ENCODE measurements at places on chromosomes 6 and 20.

GRCh38 chr6:44431118-44431725, 43.7 kb downstream of the CDC5L start:
- peak; percentile 20 for DNase-seq

GRCh38 chr6:6826095-6826901, 237.8 kb downstream of the LY86 start:
- no peak for DNase-seq

DNA sequence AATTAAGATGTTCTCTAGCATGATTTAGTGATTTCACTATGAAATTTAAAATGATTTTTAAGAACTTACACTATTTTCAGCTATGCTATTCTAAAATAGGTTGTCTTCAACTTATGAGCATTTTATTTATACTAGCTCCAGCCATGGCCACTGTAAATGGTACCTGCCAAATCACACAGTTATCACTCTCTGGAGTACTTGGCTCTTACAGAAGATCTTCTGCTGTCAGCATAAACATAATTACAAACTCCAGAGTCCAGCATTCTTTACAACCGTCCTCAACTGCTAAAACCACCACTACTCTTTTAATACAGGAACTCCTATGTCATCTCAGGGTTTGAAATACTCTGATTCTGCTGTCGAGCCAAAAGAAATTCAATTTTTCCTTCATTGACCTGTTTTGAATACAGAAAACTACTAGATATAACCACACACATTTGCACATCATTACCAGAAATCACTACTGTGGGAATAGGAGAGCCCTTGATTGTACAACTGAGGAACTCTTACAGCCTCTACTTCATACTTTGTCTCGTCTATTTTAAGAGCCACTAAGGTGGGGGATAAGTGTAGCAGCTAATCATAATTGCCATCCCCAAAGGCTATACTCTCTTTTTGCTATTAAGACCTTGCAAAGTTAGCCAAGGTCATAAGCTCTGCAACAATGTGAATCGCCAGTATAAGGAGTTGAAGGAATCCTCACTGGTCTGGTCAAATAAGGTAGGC, 93.7 kb downstream of the PHIP start:
- no peak for DNase-seq

DNA sequence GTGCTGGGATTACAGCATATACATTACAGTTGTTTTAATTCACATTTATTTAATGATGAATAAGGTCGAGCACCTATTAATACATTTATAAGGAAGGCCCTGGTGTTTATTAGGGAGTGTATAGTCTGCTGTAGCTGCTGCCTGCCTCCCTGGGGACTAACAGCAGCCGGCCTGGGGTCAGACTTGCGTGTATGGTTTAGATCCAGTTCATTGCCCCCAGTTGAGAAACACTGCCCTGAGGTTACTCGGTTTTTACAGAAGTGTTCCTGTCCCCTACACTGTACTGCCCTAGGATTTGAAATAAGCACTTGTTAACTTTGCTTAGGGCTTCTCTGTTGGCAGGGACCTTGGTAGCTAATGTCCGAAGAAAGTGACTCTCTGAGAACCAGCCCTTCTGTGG, 4.0 kb downstream of the TTPAL start:
- no peak for DNase-seq

DNA sequence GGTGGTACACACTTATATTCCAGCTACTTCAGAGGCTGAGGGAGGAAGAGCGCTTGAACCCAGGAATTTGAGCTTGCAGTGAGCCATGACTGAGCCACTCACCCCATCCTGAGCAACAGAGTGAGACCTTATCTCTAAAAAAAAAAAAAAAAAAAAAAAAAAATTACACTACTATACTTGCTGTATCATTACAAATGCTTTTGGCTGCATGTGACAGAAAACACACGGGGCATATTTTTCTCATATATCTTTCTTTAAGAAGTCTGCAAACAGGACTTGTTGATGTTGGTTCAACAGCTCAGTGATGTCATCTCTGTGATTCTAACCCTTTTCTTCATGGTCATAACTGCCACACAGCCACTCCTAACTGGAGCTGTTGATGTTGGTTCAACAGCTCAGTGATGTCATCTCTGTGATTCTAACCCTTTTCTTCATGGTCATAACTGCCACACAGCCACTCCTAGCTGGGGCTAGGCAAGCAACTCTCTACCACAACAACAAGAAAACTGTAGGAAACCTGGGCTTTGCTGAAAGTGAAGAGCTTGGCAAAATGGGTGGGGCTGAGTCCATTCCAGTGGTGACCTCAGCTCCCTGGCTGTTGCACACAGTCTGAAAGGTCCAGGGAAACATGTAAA, 19.8 kb downstream of the MTFR2 start:
- peak; percentile 31 for DNase-seq

DNA sequence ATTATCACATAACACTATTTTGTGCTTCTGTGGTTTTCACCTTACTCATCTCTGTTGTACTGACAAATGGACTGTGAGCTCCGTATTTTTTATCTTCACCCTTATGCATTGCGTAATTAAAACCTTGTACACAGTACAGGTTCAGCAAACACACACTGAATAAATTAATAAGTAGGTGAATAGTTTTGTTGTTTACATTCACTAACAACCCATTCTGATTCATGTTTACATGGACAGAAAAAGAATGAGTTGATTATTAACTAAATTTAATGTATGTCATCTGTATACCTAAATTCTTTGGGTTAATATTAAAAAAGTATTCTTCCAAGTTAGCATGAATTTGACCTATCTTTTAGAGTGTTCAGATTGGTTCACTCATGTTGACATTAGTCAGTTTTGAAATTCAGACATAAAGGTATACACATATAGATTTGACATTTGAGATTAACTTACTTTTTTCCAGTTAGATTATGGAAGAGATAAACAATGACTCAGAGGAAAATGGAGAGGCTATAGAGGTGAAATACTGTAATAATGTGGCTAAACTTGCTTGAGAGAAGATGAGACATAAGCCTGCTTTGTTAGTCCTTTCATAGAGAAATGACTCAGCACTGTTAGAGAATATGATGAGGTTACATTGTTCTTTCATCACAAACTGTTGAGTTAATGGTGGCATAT, 541.7 kb upstream of the FLRT3 start:
- peak; percentile 53 for DNase-seq

GRCh38 chr20:22466447-22467171, 117.8 kb downstream of the FOXA2 start:
- DNase-seq = no peak

- DNase-seq = no peak
These were observed 48.8 kb downstream of the CTCFL start for GRCh38 chr20:57476084-57476526.

- DNase-seq = peak; percentile 5
These were observed 160.1 kb upstream of the BEND3 start for GRCh38 chr6:107275330-107275865.

DNA sequence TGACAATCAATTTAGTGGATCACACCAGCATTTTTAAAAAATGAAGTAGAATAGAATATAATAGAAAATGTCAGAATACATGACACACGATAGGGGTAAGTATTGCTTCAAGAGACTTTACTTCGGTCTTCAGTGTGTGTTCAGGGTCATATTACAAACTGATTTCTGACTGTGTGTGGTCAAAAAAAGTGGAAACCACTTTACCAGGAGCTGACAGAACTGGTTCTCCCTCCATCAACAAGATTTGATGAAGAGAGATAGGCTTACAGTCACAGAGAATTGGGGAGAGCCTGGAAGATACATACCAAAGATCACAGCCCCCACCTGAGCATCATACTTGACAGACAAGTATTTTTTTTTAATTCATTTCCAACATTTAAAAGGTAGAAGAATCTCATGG, 21.7 kb downstream of the ARMC2 start:
- no peak for DNase-seq

DNA sequence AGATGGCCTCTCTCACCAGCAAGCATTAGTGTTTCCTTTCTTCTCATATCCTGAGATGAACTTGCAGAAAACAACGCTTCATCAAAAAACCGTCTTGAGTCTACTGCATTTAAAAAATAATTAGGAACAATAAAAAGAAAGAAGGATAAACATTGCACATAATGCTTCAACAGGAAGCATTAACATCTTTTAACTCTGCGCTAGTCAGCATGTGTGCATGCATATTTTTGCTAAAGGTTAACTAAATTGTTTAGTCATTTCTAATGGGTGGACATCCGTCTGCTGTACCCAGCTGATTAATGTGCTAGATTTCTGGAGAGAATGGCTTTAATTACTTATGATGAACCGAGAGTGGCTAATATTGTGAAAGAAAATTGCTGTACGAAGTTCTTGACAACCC, 349.3 kb downstream of the SOX4 start:
- DNase-seq = no peak

DNA sequence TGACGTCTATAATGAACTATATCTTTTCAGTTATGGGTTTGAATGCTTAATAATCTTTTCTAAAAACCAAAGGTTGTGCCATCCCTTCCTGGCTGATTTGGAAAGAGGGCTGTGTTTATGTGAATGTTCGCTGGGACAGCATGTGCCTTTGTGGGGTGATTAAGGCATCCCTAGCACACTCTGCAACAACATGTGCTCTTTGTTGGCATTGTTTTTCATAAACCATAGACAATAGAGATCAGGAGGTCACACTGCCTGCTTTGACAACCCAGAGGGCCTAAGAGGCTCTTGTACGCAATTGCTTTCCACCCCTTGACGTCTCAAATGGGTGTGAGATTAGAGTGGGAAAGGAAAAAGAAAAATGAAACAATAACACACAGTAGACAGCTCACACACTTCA, 116.0 kb downstream of the LRRC1 start:
- DNase-seq = no peak

- no peak for DNase-seq
These were observed 6.6 kb downstream of the PRSS35 start for GRCh38 chr6:83518816-83519480.

DNA sequence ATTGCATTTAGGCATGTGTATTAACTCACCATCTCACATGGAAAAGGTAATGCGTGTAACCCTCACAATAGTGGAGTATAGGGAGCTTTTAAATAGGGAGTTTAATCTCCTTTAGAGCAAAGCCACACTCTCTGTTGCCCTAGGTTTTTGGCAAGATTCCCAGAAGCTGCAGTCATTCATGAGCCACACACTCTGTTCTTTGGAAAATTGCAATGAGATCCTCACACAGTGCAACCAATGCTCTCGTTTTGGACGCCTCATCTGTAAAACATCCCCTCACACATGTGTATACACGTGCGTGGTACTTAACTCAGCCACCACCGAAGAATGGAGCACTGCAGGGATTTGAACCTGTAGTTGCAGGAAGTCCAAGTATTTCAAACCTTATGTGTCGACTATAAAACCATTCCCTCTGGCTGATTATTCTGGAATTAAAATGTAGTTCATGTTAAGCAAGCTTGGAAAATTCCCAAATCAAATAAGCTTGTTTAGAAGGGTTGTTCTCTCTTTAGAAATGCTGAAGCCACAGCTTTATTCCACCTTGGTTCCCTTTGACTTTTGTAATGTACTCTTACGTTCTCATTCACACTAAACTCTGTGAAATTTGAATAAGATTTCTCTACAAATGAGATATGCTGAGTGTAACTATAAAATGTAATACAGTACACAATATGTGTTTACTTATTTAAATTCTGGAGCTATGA, 489.8 kb upstream of the MANEA start:
- DNase-seq = peak; percentile 21

- DNase-seq = peak; percentile 74
These were observed 66.0 kb downstream of the ZBTB2 start for GRCh38 chr6:151325075-151326050.

GRCh38 chr6:31567531-31568370, 4.3 kb upstream of the LTA start:
- no peak for DNase-seq
